ENCODE measurements at places on chromosomes 5 and 9.

DNA sequence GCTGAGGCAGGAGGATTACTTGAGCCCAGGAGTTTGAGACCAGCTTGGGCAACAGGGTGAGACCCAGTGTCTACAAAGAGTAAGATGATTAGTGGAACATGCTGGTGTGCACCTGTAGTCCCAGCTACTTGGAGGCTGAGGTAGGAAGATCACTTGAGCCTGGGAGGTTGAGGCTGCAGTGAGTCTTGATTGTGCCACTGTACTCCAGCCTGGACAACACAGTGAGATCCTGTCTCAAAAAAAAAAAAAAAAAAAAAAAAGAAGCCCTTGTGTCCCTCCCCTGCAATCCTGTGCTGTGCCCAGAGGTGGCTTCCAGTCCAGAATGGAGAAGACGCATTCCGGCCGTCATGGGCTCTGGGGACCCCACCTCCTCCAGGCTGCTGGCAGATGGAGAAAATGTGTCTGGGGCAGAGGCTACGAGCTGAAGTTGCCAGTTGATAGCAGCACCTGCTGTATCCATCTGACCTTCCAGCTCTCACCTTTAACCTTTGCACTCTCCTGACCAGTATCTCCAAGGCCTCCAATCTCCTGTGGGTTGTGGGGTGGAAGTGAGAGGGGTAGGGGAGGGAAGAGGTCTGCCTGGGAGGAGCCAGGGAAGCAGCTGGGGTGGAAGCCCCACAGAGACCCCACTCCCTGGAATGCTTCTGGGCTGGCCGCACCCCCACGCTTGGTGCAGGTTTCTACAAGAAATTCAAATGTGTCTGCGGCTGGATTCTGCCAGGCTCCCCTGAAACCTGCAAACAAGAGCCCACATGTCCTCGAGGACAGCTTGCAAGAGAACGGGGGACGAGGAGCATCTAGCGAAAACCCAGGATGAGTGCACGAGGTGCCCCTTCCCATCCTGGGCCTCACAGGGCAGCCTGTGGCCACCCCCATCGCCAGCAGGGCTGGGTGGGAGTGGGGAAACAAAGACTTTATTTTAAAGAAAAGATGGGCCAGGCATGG is 148.3 kb upstream of the IER5L start:
- DNase-seq, result no peak

GRCh38 chr9:85404911-85405565 is 336.7 kb downstream of the AGTPBP1 start:
- no peak for DNase-seq

GRCh38 chr5:77230727-77231470 is 20.4 kb downstream of the PDE8B start:
- DNase-seq, result no peak

DNA sequence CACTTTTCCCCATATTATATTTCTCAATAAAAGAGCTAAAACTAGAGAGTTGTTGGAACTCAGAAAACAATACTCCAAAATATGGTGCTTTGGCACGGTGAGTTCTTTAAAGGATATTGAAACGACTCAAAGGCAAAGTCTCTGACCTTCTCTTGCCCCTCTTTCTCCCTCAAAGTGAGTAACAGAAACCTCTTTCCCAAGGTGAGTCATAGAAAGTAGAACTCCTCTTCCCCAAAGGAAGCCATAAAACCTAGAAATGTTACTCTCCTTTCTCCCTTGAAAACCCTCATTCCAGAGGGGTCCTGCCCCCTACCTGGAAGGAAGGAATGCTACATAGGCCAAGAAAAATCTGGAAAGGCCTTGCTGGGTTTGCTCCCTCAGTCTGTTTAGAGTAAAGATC is 47.5 kb downstream of the RAPGEF6 start:
- no peak for DNase-seq

- no peak for DNase-seq
Measured at GRCh38 chr9:100700689-100701318, 122.9 kb downstream of the CAVIN4 start.

DNA sequence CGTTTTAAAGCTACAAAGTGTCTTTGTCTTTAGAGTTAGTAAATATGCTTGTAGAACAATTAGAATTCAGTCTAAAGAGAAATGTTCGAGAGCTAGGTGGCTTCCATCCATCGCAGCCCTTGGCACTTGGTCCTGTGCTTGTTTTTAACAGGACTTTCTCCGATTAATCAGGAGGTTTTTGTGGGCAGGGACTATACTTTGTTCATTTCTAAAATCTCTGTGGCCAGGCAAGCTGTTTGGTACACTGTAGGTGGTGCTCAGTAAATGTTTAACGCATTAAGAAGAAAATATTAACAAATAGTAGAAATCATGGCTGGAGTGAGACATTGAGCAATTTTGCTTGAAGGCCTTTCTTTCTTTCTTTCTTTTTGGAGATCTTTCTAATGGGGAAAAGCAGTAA is 20.8 kb downstream of the AGXT2 start:
- no peak for DNase-seq

DNA sequence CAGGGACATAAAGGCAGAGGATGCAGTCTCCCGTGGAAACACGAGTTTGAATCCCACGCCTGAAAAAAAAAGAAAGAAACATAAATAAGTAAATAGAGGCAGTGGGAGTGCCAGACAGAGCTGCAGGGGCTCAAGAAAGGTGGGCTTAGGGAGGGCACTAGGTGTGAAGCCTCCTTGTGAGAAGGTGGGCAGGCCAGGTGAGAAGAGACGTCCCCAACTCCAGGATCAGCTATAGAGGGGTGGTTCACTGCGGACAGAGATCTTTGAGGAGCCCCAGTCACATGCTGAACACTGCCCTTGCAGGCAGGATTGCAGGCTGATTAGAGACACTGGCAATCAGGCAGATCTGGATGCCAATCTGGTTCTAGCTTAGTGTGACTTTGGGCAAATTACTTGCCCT is 172.1 kb downstream of the RGS3 start:
- no peak for DNase-seq

- DNase-seq, result no peak
Measured at GRCh38 chr5:92992073-92992472, 588.9 kb downstream of the NR2F1-AS1 start.

GRCh38 chr5:90285581-90285980 is 124.0 kb downstream of the CETN3 start:
- DNase-seq, result no peak

- DNase-seq, result no peak
Measured at GRCh38 chr9:128048663-128049062, 18.5 kb downstream of the NAIF1 start.

GRCh38 chr5:114377946-114378345 is 16.1 kb downstream of the KCNN2 start:
- no peak for DNase-seq

DNA sequence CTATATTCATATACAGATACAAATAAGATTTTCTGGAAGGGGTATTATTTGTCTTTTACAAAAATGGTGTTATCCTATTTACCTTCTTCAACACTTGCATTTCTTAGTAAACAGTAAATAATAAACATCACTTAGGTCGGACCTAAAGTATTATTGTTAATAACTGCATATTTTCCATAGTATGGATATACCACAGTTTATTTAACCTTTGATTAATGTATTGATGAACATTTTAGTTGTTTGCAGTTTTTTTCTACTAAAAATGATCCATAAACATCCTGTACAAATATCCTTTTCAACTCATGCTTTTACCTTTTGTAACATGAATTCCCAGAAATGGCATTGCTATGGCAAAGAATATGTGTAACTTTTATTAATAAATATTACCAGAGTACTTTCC is 83.4 kb downstream of the NDUFAF2 start:
- DNase-seq, result no peak

GRCh38 chr5:20276061-20276958 is 288.3 kb upstream of the CDH18 start:
- no peak for DNase-seq

GRCh38 chr5:68849906-68850305 is 243.9 kb upstream of the SLC30A5 start:
- DNase-seq, result no peak

GRCh38 chr5:132776131-132776937 is 705 bp downstream of the SEPTIN8 start:
- no peak for DNase-seq

GRCh38 chr5:14469551-14470377 is 111.8 kb upstream of the OTULINL start:
- DNase-seq, result no peak

- DNase-seq, result no peak
Measured at GRCh38 chr9:91549177-91549576, 125.5 kb upstream of the NFIL3 start.

DNA sequence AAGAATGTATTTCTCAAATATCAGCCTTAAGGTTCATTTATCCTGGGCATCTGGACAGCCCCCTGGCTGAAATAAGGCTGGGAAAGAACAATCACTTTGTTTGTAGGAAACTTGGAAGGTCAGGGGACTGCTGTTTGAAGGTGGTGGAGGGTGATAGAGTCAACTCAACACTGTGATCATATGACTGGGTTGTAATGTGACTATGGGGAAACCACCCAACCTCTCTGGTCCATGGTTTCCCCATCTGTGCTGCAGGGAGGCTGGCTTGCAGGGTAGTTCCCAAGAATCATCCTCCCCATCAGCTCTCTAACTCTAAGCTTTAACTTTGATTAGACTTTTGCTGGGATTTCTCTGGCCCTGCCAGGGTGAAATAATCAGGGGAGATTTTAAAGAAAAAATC is 10.0 kb downstream of the INSYN2B start:
- no peak for DNase-seq

DNA sequence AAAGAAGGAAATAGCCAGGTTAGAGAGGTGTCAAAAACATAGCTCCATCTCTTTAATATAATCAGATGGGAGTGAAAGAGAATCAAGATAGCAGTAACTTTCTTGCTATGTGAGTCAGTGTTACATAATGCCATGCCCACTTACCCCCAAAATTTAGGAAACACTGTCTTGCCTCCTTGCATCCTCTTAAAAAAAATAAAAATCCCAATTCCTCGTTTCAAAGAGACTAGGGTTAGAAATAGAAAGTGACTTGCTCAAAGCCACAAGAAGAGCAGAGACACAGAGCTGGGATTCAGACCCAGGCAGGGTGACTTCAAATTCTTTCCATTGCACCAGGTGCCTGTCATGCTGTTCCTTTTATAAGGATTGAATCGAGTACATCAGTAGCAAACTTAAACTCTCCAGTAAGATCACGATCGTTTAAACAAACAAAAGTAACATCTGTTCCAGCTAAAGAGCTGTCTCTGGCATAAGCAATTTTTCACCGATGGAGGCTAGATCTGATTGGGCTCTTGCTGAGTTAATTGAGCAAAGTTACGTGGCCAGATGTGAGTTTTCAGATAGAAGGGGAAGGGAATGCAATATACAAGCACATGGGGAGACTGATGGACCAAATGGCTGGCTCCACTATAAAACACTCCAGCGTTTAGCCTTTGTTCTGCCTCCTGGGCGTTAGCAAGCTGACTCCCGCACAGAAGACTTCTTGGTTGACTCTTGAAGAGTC is 176.9 kb downstream of the PALM2AKAP2 start:
- peak; percentile 59 for DNase-seq

- DNase-seq, result no peak
Measured at GRCh38 chr9:103287361-103287760, 292.2 kb downstream of the CYLC2 start.

DNA sequence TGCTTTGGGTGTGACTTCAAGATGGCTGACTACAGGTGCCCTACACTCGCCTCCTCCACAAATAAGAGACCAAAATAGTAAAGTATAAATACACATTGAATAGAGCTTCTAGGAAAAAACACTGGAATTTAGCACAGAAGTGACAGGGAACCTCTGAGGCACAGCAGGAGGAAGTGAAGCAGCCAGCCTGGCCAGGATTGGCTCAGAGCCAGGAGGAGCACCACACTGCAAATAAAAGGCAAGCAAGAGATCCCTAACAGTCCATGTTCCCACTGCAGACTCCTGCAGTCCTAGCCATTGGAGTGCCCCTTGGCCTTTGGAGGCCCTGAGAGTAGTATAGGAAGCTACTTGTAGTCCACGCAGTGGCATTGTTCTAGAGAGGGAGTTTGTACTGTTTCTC is 186.7 kb upstream of the TLX3 start:
- DNase-seq, result no peak

- no peak for DNase-seq
Measured at GRCh38 chr5:135451581-135452320, 400 bp downstream of the TIFAB start.

GRCh38 chr9:127968042-127968441 is 12.7 kb downstream of the EEIG1 start:
- no peak for DNase-seq

- DNase-seq, result no peak
Measured at GRCh38 chr9:134398756-134399155, 72.5 kb downstream of the RXRA start.

- DNase-seq, result no peak
Measured at GRCh38 chr5:132677682-132678400, 4.1 kb downstream of the IL4 start.

DNA sequence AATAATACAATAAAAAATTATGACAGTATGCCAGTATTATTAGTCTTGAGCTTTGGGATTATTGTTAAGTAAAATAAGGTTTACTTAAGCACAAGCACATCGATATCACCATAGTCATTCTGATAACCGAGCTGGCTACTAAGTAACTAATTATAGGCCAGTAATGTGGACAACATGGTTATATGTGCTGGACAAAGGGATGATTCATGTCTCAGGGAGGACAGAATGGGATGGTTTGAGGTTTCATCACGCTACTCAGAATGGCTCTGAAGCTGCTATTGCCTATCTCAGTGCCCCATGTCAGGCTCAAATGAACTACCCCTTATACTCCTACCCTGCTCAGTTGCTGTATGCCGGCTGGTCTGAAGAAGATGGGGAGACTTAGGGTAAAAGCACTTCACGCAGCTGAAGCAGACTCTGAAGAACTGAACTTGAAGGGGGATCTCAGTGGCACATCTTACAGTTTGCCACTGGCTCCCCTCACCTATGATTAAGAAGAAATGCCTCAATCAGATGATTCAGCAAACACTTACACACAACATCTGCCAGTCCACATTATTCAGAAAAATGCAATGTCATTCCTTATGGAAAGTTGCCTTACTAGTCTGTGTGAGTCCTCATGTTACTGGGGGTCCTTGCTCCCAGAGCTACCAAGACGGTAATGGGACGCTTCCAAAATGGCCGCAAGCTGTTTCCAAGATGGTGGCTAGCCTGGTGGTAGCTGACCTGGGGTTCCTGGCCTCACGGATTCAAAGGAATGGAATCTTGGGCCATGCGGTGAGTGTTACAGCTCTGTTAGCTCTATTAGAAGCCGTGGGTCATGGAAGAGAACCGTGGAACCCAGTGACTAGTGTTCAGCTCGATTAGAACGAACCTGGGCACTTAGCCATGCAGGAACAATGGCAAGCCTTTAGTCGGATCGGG is 1098.6 kb downstream of the TAF11L14 start:
- DNase-seq, result no peak

DNA sequence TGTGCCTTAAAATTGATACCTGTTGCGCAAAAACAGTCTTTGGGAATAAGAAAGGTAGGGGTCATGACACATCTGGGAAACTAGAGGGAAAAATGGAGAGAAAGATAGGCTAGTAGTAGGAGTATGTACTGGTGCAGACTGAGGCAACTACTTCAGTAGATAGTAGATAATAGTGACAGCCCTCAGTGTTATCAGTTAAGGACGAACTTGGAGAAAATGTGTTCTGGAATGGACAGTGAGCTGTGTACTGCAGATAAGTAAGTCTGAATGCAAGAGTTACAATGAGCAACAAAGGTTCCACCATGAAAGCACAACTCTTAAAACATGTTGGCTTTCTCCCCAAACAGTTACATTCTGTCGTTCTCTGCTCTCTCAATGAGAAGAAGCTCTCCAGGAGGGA is 6.5 kb upstream of the INSL6 start:
- no peak for DNase-seq

All from HFF-Myc (cell line).